ENCODE measurements at places on chromosomes 12 and 14.

GRCh38 chr14:38536376-38537038 is 280.6 kb upstream of the CLEC14A start:
- DNase-seq = no peak

DNA sequence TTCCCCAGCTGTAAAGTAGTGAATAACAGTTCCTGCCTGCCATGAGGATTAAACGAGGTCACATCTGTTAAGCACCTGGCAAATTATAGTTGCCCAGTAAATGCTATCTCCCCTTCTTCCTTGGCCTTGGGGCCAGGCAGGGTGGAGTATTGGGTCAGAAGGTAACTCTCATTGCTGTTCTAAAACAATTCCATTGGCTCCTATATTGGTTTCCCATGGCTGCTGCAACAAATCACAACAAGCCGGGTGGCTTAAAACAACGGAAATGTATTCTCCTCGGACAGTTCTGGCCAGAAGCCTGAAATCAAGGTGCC is 31.9 kb downstream of the MMAB start:
- DNase-seq = no peak

- no peak for DNase-seq
Observed at GRCh38 chr14:56814969-56815700, 4.9 kb upstream of the OTX2 start.

- DNase-seq = no peak
Observed at GRCh38 chr14:90188588-90188987, 67.8 kb upstream of the PSMC1 start.

- DNase-seq = no peak
Observed at GRCh38 chr12:82873951-82874350, 187.2 kb downstream of the TMTC2 start.

DNA sequence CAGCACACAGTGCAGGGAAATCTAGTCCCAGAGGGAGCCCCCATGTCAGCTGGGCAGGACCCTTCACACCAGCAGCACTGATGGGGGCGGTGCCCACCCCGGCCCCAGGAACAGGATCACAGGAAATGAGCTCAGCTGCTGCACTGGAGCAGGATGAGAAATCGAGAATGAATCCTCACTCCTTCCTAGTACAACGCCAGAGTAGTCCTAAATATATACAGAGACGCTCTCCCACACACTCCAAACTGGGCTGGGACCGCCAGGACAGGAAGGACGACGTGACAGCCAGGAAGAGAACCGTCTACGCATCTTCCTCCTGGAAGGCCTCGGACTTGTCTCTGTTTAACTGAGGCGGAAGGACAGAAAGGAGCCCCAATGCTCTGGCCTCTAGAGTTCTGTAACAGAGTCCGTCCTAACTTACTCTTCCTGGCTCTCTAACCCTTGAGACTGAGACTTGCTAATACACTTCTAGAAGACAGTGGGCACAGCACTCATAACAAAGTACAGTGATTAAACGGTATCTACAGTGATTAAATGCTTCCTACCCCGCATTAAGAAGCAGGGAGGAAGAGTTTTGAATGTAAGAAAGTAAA is 33.4 kb downstream of the CDC42BPB start:
- no peak for DNase-seq

GRCh38 chr12:42162193-42162592 is 17.5 kb upstream of the GXYLT1 start:
- no peak for DNase-seq

DNA sequence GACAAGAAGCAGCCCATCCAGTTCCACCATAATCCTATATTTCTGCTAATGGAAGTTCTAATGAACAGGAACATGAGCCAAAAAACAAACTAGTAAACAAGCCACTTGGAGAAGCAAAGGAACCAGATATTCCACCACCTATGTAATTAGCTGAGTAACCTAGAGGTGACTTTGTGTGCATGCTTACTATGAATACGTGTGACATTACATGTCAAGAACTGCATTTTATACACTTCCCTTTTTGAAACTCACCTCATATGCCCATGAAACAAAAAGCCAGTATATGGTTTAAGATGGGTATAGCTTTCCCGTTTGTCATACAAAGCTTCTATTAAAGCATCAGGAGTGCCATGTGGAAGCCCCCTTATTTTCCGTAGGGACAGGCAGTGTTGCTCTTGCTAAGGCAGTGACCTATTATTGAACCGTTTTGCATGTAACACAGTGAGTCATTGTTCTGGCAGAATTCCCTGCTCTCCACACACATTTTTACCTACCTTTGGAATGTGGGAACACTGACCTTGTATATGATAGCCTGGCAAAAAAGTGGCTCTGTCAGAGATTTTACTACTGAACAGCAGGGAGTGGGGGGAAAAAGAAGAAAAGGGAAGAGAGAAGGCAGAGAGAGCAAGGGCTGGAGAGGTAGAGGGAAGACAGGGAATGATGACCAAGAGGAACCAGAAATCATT is 34.8 kb upstream of the FRMD6 start:
- DNase-seq = no peak

DNA sequence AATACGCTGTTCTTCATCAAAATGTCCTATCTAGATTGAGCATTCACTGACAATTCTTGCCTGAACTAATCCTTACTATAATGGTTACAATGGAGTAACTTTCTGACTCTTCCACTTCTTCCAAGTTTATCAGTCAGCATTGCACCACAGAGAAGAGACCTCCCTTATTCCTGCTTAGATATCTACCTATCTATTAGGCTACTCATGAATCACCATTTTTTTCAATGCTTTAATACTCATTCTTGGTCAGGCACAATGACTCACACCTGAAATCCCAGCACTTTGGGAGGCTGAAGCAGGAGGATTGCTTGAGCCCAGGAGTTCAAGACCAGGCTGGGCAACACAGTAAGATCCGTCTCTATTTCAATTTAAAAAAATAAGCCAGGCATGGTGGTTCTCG is 39.3 kb downstream of the RPS6KA5 start:
- DNase-seq = no peak

DNA sequence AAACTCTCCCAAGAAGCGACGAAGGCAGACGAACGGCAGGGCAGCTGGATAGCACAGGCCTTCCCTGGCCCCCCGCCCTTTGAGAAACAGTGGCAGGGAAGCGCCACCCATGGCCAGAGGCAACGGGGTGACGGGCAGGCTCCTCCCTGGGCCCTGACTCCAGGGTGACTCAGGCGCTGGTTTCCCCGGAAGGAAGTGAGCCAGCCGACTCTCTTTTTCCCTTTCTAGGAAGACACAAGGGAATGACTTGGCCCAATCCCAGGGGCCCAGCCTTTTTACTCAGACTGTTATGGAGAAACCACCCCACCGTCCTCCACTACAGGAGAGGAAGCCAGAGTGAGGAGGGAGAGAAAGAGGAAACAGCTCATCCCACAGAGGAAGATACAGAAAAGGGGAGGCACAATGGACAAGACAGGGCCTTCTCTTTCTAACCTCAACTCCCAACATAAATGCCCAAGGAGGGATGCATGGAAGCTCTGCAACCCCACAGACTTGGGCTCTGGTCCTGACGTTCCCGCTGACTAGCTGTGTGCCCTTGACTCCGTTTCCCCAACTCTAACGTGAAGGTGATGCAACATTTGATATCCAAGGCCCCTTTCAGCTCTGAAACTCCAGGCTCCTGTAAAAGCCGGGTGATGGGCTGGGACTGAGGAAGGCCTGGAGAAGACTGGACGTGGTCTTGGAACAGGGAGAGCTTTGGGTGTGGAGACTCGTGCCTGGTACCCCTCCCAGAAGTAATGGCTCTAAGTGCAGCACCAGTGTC is 27.9 kb downstream of the ACTN1 start:
- no peak for DNase-seq

DNA sequence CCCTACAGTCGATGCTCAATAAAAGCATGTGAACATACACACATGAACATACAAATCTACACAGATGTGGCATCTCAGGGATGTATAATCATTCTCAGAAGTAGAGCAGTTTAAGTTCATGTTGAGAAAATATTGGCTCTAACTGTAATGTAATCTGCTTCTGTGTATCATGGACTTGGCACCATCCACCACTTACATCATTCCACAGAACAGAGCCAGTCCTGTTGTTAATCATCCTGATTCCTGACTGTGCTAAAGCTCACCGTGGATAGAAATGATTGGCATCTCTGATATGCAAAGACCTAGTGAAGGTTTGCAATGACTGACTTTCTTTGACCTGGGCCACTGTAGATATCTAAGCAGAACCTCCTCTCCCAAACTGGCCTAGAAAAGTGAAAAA is 1141.3 kb downstream of the BCL11B start:
- no peak for DNase-seq

- DNase-seq = no peak
Observed at GRCh38 chr14:57293866-57294837, 25.4 kb downstream of the AP5M1 start.

DNA sequence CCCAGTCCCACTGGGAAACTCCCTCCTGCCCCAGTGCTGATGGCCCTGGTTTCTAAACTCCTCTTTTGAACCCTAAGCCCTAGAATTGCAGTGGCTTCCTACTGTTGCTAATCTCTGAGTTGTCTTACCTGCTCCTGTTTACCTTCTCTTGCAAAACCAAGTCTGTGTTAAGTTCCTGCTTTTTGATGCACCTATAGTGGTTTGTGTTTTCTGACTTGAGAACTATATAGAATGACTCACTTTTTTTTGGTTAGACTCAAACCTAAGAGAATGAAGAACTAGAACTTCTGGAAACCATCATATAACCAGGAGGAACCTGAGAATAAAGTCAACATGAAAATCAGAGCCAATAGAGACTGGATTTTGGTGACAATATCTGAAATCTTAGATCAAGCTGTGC is 5.5 kb upstream of the GAS2L3 start:
- DNase-seq = no peak

GRCh38 chr12:65302891-65303290 is 24.4 kb downstream of the MSRB3 start:
- DNase-seq = no peak

- DNase-seq = no peak
Observed at GRCh38 chr12:95393191-95393790, 80.7 kb upstream of the METAP2 start.

DNA sequence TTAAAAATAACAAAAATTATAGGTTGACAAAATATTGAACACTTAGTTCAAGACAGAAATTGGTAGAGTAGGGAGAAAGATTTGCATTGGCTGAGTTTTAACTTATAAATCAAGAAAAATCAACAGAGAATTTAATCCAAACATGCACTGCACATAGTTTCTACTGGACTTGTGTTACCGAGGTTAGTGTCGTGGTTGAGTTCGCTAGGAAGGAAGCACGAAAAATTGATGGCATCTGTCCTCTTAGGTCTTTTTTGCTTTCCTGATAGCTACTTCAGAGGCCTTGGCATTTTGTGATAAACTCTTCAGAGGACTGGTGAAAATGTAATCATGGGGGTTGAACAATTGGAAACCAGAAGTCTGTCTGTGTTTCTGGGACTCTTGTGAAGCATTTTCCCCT is 392.9 kb downstream of the NUAK1 start:
- no peak for DNase-seq

DNA sequence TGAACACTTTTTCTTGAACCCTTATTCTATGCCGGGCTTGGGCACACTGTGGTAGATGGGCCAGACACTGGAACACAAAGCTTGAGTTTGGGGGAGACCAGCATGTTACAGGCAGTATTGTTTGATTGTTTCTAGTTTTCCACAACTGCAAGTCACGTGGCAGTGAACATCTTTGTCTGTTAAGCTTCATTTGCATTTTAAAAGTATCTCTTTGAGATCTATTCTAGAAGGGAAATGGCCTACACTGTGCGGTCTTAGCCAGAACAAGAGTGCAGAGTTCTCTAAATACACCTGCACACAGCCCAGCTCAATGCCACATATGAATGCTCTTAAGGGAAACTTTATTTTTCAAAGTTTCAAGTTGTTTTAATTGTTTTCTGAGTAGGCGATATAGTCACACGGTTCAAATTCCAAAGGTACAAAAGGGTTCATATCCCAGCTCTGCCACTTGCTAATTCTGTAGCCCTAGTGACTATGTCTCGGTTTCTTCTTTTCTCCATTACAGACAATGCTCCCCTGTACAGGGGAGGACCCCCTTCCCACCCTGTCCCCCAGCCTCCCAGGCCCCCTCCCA is 24.9 kb downstream of the RIN3 start:
- DNase-seq = no peak

GRCh38 chr12:124994437-124994975 is 1.1 kb downstream of the BRI3BP start:
- no peak for DNase-seq

GRCh38 chr12:32702473-32702872 is 23.4 kb downstream of the DNM1L start:
- no peak for DNase-seq

- DNase-seq = no peak
Observed at GRCh38 chr12:108400481-108400880, 61.4 kb upstream of the CMKLR1 start.

DNA sequence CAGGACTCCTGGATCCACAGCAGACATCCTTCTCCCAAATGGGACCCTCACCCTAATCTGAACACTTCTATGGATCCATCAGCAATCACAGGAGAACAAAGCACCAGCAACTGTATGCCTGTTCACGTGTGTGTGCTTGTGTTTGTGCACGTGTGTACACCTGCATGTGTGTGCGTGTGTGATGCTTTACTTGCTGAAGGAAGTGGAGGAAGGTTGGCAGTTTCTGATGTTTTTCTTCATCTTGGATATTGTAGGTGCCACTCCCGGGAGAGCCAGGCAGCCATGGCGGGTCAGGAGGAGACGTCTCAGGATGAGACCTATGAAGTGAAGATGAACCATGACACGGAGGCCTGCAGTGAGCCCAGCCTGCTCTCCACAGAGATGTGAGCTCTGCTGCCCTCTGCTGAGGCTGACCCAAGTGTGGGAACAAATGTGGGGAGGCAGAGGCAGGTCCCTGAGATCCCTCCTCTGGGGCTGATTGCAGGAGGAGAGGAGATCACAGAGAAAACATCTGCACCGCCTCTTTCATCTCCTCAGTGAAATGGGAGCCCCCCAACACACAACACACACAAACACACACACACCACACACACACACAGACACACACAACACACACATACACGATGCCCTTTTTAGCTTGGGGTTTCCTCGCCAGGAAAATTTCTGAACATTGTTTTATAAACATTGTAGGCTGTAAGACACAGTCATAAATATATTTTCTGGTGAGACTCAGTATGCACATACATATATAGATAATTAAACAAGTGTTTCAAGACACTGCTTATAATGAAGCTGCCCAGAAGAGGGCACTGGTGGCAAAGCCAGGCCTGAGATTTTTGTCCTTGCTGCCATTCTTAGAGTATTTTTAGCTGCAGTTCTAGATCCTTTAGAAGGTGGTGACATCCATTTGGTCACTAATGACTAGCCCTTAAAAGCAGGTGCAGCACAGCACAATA is 112.2 kb upstream of the FKBP4 start:
- peak; percentile 18 for DNase-seq

DNA sequence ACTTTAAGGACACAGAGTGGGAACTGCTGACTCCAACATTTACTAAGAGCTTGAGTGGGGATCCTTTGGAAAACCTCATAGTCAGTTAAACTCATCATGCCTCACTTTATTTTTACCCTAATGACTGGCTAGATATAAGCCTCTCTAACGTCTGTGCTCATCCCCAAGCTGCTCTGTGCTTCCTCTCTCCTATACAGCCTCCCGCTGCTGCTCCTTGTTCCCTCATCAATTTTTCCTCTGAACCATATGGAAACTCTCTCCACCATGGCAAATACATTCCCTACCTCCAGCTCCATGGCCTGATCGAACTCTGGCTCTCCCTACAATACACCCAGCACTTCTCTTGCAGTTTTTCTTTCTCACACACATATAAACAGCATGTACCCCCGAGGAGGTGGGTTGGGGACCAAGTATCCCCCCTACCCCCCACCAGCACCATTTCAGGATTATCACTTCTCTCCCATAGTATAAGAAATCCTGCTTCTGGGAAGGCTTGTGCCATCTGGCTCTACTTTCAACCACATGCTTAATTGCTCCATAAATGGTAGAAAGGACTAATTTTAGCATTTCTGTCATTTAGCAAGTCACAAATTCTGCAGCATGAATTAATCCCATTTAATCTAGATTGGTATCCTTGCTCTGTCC is 39.2 kb upstream of the DYRK2 start:
- DNase-seq = no peak
